ENCODE measurements at places on chromosomes 2 and 18.

DNA sequence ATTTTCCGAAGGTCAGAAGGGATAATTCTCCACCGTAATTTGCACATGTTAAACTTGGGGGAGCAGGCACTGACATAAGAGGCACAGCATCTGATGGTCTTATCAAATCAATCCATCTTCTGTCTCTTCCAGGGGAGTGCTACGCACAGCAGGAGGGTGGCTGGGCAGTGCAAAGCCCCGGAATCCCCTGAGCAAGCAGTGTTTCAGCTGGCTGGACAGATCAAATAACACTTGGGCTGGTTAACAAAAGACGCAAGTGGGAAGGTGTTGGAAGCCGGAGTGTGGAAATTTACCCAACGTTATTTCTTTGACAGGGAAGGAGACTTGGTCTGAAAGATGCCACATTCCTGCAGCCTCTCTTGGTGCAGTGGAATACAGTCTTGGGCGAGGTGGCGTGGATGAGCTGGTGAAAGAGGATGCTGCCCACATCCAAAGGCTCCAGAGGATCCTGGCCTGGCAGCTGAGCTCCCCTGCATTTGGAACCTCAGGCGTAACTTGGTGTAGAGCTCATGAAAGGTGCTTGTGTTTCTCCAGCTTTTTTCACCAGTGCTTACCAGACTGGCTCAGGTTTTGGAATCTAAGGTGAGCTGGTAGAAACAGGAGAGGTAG, 103.0 kb downstream of the MAPK4 start:
- DNase-seq: no peak

- no peak for DNase-seq
Observed at GRCh38 chr2:157986761-157987160, 110.6 kb upstream of the ACVR1 start.

DNA sequence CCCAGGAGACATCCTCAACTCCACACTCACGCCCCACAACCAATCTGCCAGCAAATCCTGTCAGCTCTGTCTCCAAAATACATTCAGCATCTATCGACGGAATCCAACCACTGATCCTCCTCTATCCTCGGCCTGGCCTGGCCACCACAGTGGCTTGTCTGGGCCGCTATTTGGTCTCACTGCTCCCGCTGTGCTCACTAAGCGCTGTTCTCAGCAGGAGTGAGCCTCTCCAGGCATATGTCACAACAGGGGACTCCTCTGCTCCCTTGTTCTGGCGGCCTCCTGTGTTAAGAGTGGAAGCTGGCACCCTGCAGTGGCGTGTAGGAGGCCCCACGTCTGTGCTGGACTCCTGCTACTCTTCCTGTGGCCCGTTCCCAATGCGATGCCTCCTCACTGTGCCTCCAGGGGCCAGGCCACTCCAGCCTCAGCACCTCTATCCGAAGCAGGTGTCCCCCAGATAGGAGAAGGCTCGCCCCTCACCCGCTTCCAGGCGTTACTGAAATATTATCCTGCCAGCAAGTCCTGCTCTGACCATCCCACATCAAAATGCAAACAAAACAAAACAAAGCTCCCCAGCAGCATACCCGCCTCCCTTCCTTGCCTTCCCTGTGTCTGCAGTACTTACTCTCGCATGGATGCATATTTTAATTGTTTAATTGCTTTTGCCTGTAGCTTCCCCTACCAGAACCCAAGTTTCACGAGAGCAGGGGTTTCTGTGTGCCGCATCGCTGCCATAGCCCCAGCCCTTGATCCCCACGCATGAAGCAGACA, 39.9 kb downstream of the CENPO start:
- DNase-seq: no peak

DNA sequence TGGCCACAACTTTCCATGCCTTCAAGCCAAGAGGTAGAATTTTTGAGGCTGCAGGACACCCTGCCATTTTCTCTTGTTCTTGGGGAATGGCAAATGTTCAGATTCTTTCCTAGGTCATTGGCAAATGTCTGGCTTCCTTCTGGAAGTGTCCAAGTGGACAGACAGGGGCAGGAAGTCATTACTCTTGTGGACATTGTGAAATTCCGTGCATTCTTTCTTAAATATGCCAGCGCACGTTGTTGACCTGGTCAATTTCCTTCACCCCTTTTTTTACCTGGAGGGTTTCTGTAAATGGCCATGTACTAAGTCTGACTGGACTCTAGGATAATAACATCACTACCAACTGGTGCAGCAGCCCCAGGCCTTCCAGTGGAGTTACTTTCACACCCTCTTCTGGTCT, 13.9 kb downstream of the ASB18 start:
- peak; percentile 4 for DNase-seq

DNA sequence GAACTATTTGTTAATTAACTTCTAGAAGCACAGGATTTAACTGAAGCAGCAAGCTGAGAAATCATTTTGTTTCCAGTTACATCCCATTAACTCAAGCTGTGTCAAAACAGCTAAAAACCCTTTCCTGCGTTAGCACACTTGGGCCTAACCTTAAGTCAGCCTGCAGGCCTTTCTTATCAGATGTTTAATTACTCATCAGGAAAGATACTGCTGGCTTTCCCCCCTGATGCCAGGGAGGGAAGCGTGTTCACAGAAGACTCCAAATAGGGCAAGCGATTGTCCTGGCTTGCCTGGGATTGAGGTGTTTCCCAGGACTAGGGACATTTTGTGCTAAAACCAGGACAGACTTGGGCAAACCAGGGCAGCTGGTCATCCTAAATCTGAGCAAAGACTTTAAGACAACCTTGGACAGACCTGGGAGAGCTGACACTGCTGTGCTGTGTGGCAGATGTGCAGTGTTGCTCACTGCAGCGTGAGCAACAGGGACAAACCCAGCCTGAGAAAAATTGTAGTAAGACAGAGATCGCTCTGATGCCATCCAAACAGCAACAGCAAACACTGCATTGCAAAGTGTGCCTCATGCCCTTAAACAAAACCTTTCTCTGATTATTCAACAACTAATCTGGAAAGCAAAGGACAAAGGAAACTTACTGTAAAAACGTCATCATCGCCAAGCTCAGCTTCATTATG, 100.9 kb downstream of the SPRED2 start:
- no peak for DNase-seq

DNA sequence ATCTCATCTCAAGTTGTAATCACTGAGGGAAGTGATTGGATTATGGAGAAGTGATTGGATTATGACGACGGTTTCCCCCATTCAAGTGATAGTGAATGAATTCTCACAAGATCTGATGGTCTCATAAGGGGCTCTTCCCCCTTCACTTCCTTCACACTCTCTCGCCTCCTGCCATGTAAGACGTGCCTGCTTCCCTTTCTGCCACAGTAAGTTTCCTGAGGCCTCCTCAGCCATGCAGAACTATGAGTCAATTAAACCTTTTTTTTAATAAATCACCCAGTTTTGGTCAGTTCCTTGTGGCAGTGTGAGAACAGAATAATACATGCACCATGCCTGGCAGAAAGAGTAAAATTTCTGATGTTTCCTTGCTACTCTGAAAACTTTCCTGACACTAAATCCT, 36.6 kb downstream of the CEP68 start:
- DNase-seq: no peak

DNA sequence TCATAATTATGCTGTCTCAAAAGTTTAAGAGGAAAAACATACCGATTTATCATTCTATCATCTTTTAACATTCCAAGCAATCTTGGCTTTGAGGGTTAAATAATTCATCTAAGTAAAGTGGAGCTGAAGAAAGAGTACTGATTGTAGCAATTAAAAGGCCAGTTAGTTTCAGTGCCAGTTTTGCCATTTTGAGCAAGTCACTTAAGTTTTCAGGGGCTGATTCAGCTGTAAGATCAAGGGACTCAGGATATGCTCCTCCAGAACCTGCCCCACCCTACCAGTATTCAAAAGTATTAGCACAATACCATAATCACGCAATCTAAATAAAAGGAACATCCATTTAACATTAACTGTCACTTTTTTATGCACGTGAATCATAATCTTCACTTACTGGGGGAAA, 1.9 kb downstream of the SS18 start:
- DNase-seq: peak; percentile 38

DNA sequence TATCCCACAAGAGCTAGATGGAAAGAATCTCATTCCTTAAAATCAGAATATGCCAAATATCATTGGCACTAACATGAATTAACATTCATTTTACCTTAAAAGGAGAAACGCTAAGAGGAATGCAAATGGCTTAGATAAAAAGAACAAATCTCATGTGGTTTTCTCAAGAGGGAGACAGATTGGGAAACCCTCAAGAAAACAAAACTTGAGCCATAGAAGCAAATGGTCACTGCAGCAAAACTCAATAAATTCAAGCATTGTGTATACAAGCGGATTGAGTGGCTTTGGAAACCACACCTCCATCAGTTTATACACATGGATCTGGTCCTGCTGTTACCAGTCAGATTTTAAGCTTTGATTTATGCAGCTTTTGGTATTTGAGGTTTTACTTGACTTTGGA, 1331.8 kb upstream of the ZEB2 start:
- DNase-seq: peak; percentile 19

- DNase-seq: no peak
Observed at GRCh38 chr18:45981821-45982220, 14.7 kb upstream of the EPG5 start.

DNA sequence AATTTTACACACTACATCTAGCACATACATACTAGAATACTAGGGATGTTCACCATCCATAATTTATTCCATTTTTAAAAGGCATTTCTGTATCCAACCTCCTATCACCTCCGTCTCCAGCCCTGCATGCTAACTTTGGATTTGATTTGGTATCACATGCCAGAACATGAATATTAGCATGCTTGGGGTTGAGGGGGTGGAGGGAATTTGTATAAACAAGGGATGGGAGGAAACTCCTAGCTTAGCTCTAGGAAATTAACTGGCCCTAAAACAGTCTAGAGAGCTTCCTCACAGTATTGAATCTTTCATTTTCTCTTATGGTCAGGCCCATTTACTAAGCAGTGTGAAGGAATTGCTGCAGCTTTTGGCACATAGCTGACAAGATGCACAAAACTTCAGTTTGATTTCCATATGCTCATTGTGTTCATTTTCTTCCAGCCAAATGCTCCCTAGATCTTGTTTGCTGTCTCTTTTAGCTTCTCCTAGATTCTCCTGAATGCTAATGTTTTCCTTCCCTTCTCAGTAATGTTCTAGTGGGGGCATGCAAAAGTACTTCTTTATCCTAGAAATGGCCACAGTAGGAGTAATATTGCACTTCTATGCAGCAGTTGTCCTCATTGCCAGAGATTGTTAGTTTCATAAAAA, 135.2 kb downstream of the VWC2L start:
- no peak for DNase-seq

DNA sequence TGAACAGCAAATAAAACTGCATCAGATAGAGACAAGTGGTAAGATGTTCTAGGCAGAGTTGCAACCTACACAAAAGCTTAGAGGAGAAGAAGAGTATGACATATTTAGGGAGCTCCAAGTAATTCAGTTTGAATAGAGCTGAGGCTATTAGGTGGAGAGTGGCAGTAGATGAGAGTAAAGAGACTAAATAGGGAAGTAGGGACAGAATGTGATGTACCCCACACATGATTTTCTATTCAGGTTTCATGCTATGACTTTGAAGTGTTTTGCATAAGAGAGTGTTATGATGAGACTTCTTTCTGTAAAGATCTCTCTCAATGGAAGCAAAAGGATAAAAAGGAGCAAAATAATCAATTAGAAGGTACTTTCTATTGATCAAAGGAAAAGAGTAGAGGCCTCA, 206.8 kb upstream of the ERBB4 start:
- no peak for DNase-seq

DNA sequence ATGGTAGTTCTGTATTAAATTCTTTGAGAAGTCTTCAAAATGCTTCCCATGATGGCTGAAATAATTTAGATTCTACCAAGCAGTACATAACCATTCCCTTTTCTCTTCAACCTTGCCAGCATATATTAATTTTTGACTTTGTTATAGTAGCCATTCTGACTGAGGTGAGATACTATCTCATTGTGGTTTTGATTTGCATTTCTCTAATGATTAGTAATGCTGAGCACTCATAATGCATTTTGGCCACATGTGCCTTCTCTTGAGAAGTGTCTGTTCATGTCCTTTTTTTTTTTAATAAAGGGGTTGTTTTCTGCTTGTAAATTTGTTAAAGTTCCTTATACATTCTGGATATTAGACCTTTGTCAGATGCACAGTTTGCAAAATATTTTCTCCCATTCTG, 173.9 kb downstream of the CALCRL start:
- DNase-seq: no peak

GRCh38 chr2:42361728-42362283, 789 bp upstream of the COX7A2L start:
- DNase-seq: no peak

GRCh38 chr2:98875081-98875728, 60.8 kb downstream of the CRACDL start:
- no peak for DNase-seq

- no peak for DNase-seq
Observed at GRCh38 chr18:30623401-30624065, 419.0 kb downstream of the DSC3 start.

DNA sequence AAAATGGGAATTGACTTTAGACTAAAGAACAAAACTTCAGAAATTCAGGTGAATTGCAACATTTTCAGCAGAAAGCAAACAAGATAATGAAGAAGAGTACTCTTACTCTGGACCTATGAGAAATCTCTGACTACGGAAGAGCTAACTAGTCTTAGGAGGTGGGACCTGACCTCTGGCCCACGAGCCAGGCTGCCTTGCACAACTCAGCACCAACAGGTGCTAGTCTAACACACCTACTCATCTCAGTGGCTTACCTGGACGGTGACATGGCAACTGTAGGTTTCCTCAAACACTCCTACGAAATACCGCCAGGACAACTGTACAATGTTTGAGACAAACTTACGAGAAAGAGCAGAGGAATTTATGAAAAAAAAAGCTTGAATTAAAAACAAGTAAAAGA, 3.1 kb upstream of the DSC3 start:
- no peak for DNase-seq

DNA sequence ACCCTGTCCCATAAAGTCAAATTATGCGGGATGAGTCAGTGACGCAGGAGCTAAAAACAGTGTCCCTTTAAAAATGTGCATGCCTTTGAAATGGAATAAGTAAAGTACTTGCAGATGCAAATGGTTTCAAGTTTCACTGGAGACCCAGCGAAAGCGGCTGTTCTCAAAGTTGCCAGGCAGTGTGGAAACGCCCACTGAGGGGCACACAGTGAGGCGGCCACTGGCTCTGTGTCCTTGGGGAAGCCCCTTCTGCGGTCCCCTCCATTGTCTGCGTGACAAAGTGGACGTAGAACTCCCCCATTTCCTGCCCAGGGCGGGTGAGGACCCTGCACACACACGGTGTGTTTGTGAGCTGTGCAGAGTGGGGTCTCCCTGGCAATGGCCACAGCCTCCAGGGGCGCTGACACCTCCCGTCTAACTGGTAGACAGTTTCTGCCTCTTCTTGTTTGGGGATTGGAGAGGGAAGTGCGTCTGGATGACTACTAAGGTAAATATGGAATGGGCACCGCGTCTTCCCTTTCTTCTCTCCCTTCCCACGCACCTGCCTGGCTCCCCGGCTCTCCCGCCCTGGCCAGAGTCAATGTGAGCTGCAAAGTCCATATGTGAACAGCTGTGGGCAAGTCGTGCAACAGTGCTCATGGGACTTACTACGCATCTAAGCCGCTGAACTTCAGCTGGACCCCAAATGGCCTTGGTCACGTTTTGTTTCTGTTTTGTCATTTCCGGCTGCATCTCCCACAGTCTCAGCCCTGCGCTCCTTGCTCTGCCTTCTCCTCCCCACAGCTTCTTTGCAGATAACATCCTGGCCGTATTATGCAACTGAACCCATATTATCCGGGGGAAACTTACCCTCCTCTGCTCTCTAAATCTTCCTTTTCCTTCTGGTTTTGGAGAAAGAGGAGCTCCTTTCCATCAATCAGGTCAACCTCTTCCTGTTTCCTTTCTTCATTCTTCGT, 33.7 kb upstream of the ZNF516 start:
- peak; percentile 62 for DNase-seq

- peak; percentile 62 for DNase-seq
Observed at GRCh38 chr2:145460112-145460511, 940.2 kb upstream of the ZEB2 start.

- DNase-seq: no peak
Observed at GRCh38 chr2:1259746-1260145, 153.5 kb upstream of the TPO start.

Measured in EH (cell line).